ENCODE measurements at places on chromosomes 5 and 9.

DNA sequence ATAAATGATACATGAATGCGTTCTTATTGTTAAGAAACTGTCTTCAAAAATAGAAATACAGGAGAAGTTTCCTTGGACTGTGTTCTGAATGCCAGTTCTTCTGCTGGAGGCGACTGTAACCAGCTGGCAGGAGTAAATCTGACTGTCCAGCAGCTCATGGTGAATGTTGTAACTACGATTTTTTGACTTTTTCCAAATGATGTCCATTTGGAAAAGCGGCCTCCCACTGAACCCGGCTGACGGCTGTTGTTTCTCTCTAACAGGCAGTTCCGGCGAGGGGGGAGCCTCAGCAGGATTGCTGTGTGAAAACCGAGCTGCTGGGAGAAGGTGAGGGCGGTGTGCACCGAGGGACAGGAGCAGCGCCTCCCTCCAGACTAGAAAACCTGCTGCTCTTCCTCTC lies 91.9 kb downstream of the EHMT1 start:
- no peak for DNase-seq

DNA sequence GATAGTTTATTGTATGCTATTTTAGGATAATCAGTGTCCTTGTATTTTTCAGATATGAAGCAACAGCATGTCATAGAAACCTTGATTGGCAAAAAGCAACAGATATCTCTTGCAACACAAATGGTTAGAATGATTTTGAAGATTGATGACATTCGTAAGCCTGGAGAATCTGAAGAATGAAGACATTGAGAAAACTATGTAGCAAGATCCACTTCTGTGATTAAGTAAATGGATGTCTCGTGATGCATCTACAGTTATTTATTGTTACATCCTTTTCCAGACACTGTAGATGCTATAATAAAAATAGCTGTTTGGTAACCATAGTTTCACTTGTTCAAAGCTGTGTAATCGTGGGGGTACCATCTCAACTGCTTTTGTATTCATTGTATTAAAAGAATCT lies 14.5 kb downstream of the CCT5 start:
- DNase-seq, result no peak

DNA sequence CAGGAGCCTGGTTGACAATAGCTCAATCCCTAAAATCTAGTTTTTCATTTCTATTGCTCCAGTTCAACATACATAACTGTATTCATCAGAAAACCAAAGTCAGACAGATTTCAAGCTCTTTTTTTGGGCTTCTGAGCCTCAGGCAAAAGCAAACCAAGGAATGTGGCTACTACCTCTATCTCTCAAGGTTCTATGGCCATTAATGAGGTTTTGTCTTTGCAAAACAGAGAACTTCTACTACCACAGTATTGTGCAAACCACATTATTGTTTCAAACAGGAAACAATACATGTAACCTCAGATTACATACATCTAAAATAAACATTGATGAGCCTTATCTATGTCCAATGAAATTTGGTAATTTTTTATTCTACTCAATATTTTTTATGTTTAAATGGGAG lies 35.5 kb upstream of the FTMT start:
- no peak for DNase-seq

- no peak for DNase-seq
Measured at GRCh38 chr9:95429096-95429495, 87.7 kb downstream of the PTCH1 start.

DNA sequence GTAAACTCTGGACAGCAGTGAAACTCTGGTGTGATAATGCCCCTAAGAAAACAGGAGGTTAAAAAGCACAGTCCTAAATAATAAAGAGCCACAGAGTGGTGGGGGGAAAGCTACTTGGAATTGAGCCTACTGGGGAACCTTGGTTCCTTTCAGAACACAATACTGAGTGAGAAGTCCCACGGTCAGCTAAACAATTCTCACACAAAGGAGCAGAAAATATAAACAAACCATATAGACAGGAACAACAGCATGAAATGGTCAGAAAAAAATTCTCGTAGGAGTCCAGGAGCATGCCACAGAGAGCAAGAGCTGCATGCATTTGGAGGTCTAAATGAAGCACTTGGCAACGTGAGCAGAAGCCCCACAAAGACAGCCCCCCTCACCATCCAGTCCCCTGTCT lies 56.0 kb downstream of the TEK start:
- no peak for DNase-seq

DNA sequence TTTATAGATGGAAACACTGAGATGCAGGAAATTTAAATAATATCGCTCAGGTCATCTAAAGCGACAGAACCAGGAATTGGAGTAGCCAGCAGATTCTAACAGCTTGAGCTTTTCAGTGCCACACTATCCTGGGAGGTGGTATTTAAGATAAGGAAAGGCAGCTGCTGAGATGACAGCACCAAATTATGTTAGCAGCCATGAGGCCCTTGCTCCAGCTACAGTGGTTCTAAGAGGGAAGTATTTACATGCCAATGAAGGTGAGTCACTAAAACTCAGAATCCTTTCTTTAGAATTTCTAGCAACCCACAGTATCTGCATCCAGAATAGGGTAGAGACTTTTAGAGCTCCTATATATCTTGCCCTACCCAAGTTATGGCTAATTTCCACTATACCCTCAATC lies 127.0 kb upstream of the VLDLR start:
- DNase-seq, result no peak

- DNase-seq, result no peak
Measured at GRCh38 chr5:158079097-158079496, 220.2 kb upstream of the CLINT1 start.

DNA sequence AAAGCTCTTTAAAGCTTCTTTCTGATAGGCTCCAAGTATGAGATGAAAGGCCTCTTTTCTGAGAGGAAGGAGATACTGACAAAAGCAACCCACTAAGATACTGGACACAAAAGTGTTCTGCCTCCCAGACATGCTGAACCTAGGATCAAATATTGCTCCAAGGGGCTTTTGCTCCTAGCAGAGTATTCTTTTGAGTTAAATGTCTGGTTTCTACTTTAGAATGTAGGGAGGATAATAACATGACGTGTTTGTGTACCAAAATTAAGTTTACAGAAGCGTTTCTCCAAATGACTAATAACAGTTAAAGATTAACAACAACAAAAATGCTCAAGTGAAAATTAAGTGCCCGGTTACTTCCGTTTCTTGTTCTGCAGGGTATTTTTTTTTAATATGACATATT lies 2293.3 kb upstream of the C9orf72 start:
- DNase-seq, result no peak

- DNase-seq, result no peak
Measured at GRCh38 chr5:1753490-1753889, 46.1 kb downstream of the MRPL36 start.

DNA sequence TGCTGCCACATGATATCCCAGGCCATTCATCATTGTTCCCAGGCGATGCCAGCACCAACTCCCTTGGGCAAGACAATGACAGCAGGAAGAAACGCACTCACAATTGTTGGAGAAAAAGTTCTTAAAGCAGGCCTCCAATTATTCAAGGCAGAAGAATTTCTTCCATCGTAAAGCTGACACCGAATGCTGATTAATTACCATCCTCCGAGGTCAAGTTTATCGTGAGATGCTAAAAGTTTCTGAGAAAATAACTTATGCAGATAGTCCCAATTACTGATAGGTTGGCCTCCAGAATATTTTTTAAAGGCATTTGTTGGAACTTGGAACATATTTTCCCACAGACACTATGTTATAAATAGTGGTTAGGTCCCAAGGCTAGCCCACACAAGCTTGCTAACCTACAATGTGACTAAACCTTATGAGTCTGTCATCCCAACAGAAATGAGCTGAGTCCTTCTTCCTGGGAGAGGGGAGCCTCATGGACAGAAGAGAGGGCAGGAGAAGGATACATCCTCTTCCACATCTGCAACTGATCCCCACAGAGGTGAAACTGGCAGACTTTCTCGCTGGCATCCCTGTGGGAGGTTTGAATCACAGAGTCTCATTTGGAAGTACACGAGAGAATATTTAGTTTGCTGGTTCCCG lies 202.4 kb upstream of the TBC1D2 start:
- DNase-seq, result no peak

GRCh38 chr9:134739660-134739968 lies 98.0 kb downstream of the COL5A1 start:
- DNase-seq, result no peak

GRCh38 chr5:138538943-138539627 lies 4.0 kb downstream of the ETF1 start:
- no peak for DNase-seq

- no peak for DNase-seq
Measured at GRCh38 chr5:124279146-124279876, 467.1 kb downstream of the ZNF608 start.

DNA sequence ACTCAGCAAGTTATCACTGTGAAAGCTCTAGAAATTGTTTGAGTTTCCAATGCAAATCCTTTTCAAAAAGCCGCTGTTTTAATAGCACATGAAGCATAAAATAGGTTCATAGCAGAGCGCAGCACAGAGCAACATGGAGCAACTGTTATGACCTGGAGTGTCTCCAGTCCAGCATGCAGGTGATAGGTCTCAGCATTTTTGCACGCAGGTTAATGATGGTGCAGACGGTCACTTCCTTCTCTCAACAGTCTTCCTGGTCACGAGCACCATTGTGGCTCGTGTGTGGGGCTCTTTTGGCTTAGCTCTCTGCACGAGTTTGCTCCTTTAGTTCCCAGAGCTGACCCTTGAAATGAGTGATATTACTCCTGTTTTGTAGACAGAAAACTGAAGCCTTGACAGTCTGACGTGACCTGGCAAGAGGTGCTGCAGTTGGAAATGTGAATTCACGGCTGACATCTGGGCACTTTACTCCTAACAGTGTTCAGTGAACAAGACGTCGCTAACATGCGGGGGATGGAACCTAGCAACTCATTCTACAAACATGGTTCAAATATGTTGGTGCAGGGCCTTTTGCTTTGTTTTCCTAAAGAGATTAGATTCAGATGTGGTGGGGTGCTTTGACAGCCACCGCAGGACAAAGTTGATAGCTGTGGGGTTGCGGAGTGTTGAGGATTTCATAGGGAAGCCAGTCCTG lies 10.0 kb downstream of the TENT4A start:
- DNase-seq, result no peak

- DNase-seq, result no peak
Measured at GRCh38 chr9:127794001-127794791, 8.4 kb downstream of the CDK9 start.

DNA sequence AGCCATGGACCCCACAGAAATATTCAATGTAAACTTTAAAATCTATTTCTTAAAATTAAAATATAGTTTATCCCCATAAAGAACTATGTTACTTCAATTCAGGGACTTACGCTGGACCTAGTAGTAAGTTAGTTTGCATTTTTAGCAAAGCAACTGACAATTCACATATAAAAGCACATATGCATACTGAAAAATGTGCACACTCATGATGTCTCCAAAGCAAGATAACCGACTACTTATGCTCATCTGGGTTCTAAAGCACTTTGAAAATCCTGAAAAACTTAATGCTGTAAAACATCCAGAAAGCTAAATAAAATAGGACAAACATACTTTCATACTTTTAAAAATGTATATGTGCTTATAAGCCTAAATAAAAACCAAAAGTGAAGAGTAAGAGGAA lies 264.4 kb upstream of the GAS1 start:
- DNase-seq, result no peak

DNA sequence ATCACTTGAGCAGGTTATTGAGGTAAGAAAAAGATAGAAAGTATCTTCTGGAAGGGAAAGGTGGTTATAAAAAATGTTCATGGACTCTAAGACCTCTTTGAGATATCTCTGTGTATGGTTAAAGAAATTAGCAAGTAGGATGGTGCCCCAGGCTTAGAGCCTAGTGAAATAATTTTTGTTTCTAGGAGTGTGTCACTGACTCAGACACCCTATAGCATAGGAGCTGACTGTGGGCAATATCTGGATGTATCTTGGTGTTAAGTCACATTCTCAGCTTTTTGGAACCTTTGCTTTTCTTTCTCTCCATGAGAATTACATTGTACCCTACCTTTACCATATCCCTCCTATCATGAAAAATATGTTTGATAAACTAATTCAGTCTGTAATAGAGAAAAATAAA lies 12.0 kb downstream of the MACIR start:
- no peak for DNase-seq

DNA sequence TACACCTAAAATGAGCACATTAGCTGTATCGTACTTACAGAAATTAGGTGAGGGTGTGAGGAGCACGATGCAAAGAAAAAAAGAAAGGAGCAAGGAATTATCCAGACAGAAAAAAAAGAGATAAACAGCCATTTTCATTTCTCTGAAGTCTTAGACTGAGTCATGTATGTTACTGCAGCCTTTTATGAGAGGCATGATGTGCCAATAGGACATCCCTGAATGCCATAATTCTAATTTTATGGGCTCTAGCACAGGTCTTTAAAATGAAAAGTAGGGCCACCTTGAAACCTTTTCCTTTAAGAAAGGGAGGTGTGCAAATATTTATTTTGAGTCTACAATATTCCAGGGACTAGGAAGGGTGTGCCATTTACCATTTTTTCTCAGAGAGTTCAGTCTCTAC lies 74.1 kb upstream of the PTPRD start:
- no peak for DNase-seq
